Lung microvascular endothelial cell (primary cell): ENCODE measurements at places on chromosomes 7 and 10.
A peak's percentile ranks its signal among the peaks of the same experiment; 100 is the strongest.

DNA sequence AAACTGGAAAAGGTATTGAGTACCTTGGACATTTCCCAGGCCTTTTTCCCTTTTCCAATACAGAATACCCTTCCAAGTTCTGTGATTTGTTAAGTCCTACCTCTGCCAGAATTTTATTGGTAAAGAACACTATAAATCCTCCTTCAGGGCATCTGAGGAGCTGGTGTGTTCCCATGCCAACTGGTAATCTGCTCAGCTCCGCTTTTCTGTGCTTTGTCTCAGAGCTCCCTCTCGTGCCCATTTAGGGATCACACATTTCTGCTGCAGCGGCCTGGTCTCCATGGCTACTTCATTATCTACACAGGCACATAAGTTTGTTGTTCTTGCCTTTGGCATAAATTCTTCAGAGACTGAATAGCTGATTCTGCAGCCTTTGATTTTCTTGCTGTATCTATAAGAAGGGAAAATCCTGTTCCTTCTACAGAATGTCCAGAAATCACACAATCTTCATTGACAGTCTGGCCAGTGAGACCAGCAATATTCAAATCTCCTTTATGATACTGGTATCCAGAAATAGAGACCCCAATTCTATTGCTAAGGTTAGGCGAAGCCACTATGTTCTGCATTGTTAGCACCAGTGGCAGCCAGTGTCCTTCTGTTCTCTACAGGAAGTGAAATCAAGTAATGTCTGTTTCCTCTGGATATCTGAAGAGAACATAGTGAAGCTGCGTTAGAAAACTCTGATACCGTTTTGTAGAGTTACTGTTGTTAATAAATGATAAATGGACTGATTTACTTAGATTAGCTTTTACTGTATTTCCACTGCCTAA lies 51.9 kb downstream of the DENND11 start:
- peak; percentile 90 for DNase-seq

DNA sequence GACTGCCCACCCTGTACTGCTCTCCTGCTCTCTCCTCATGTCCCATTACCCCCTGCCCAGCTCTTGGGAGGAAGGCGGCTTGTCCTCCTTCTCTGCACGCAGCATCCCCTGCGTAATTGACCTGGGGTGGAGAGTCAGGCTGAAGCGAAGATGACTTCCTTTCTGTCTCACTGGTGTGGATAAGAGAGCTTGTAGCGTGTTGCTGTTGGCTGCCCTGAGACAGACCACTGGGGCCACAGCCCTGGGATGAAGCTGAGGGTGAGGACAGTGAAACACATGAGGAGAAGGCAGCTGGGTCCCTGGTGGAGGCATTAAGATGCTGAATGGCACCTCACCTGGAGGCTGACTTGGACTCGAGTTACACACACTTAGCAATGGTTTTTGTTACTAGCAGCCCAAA lies 310.3 kb upstream of the ZNF32 start:
- DNase-seq, result no peak

- DNase-seq, result no peak
Measured at GRCh38 chr10:60454336-60454735, 64.7 kb upstream of the ANK3 start.

DNA sequence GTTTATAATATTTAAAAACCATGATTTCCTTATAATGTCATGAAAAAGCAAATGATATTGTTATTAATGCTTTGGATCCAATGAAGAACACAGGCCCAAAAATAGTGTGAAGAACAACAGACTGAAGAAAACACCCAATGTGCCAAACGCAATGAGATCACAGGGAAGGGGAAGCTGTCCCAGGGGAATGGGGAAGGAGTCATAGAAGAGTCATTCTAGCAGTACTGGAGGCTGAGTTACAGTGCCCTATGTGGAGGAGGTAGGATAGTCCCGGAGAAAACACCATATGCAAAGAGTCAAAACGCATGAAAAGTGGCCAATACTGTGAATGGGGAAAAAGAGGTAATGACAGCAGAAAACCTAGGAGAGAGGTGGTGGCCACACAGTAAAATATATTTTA lies 50.9 kb downstream of the TPK1 start:
- DNase-seq, result peak; percentile 29

DNA sequence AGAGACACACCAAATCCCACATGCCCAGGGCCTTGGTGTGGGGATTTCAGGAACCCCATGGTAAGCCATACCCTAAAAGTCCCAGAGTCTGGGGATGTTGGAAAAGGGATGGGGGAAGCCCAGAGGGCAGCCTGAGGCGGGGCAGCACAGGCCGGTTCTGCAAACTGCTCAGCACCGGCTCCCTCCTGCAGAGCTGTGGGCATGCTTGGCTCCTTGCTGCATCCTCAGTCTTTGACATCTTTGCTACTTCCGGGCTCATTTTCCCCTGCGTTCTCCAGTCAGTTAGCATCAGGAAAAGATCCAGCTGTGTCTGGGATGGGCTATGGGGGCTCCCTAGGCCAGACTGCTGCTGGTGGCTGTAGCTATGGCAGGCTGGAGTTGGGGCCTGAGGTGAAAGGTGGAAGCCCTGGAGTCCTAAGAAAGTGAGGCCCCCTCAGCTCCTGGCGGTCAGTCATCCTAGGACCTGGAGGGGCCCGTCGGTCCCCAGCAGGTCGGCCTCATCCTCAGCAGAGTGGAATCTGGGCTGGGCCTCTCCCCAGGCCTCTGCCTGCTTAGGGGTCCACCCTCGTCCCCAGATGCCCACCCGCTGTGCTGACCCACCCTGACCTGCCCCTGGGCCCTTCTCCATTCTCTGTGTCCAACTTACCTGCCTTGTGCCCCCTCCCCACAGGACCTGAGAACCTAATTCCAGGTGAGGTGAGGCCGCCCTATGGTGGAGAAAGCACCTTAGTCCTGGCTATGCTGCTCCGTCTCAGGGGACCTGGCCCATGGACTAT lies 9.3 kb downstream of the TBATA start:
- DNase-seq, result no peak

DNA sequence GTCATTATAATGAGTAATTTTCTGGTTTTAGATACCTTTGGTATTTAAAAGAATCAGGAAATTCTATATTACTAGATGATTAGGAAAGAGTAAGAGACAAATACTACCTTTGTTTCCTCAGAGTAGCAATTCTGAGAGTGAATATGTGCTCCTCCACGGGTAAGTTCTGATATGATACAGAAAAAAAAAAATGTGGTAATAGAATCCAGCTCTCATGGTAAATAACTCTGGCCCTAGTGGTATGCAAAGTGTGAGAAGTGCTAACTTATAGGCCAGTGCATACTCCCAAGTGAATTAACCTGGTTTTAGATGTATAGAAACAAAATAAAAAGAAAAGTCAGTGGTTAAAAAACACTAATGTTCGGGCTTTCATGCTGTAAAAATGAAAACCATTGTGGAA lies 512.6 kb upstream of the SEMA3D start:
- DNase-seq, result no peak

DNA sequence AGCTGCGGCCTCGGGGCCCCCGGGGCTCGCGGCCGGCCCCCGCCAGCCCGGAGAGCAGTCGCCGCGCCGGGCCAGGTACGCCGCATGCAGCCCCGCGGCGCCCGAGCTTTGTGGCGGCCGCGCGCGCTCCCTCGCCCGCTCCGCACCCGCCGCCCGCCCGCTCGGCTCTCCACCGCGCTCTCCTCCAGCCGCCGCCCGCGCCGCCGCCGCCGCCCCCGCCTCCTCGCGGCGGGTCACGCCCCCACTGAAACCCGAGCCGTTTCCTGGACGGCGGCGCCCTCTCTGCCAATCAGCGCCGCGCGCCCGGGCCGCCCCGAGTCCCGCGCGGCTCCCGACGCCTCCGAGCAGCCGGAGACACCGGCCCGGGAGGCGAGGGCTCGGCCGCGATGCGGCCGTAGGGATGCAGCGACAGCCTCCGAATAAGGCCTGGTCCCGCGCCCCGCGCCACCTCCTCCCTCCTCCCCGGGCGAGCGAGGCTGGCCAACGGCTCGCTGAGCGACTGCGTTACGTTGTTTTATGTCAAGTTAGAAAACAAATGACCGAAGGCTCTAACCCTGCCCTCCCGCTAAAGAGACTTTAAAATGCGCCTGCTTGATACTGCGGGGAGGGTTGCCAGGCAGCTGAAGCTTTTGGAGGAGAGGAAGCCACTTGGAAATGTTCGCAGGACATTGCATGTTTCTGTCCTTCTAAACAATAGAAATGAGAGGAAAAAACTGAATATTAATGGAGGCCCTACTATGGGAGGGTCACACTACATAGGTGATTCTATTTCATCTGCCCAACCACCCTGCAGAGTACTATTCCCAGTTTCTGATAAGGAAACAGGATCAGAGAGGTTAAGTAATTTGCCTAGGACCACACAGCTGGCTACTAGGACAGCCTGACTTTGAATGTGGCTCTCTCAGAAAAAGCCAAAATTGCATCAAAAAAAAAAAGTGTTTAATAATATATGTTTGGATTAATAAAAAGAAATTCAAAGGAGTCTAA lies at the start of gene FGFR2:
Gene FGFR2 (minus strand): TSS at position 182 of the 987 bp plus-strand sequence. CDS start 4,627 bp downstream, outside the sequence.
- peak; percentile 74 for DNase-seq

DNA sequence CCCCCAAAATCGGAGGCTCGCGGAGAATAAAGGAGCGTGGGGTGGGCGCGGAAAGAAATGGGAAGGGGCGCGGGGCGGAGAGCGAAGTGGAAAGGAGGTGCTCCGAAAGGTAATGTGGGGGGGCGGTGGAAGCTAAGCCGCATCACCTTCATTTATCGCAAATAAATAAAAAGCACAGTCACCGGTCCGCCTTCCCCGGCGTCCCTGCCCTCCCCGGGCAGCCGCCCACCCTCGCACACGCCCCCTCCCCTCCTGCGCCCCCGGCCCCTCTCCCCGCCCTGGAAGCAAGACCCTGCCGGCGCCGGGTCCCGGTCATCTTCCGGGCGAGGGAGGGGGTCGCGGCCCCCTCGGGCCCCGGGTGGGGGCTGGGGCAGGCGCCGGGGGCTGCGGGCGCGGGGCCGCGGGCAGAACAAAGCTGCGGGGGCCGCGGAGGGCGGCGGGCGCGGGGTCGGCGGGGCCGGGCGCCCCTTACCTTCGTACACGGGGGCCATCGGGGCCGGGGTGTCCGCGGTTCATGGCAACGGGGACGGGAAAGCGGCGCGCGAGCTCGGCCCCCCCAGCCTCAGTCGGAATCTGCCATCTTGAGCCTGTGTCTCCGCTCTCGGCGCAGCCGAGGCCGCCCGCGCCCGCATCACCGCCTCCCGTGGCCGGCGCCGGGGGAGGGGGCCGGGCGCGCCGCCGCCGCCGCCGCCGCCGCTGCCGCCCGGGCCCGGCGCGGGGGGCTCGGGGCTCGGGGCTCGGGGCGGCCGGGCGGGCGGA lies 486 bp downstream of the HIPK2 start:
- DNase-seq, result peak; percentile 42

- DNase-seq, result no peak
Measured at GRCh38 chr7:130297628-130298543, 4.9 kb downstream of the CPA4 start.

DNA sequence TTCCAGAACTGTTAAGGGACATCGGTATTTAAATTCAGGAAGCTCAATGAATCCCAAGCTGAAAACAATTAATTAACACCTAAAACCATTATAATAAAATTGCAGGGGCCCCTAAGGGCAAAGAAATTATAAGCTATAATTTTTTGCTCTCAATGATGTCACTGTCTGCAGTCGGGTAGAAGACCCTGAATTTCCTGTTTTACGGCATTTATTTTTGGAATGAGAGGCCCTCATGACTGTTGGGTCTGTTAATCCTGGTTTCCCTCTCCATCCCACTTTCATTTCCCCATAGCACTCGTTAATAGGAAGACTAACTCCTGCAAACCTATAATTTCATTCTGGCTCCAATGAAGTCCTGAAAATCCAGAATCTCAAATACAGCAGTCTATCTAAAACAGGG lies 25.8 kb upstream of the GPR37 start:
- DNase-seq, result no peak
